NCI-H2171 treated with DMSO at 0.1 percent for 48 hours (cell line): ENCODE measurements at places on chromosomes 7 and 10.

GRCh38 chr10:23980094-23980493 lies 228.8 kb upstream of the KIAA1217 start:
- peak; percentile 80 for DNase-seq

GRCh38 chr10:14698829-14699170 lies 75.9 kb downstream of the FAM107B start:
- no peak for DNase-seq

GRCh38 chr10:29730969-29731368 lies 96.2 kb upstream of the SVIL start:
- DNase-seq, result peak; percentile 2

GRCh38 chr10:129962872-129963640 lies 1.0 kb downstream of the EBF3 start:
- DNase-seq, result no peak

DNA sequence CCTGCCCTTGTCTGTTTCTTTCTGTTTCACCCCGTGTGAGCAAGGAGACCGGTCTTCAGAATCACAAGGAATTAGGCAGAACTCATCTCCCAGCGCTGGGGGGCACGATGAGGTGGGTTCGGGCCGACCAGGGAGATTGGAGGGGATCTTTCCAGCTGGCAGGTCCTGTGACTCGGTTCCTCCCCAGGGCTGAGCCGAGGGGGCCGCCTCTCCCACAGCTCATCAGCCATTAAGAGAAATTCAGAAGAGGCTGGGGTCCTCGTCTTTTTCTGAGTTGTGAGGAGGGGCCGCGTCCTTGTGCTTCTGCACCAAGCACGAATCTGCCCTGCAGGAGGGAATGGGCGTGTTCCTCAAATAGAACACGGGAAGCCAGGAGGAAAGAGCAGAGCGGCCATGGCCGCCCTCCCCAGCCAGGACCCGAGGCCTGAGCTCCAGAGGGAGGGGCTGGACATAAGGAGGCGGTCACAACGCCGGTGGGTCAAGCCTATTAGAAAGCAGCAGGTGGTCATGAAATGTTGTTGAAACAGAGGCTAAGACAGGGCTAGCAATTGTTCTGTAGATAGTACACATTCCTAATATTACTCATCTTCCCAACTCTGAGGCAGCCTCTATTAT lies 125.3 kb downstream of the ADARB2 start:
- no peak for DNase-seq

DNA sequence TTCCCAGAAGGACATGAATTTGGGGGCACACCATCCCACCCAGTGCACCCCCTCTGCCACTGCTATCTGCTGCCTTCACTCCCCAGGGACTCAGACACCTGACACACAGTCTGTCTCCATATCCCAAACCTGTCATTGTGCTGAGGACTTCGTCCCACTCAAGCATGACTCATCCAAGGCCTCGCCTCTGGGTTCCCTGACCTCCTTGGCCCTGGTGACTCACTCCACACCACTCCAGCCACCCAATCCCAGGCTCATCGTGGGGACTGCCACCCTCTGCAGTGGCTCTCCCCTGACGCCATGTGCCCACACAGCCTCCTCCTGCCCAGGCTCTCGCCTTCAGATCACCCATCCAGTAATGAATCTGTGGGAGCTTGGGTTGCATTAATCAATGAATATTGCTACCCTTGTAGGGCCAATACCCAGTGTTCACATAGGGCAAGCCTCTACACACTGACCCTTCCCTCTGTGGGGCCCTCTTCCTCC lies 6.6 kb upstream of the INSIG1 start:
- DNase-seq, result no peak

- peak; percentile 88 for DNase-seq
Observed at GRCh38 chr7:82443547-82444219, at the start of gene CACNA2D1. TSS of gene CACNA2D1 (minus strand) at chr7:82443777.

GRCh38 chr10:131227163-131227740 lies 84.3 kb downstream of the TCERG1L start:
- DNase-seq, result no peak
